ENCODE measurements at places on chromosomes 7 and 10. TPM values are rescaled to one million over a fixed set of nuclear protein-coding genes. Genes with fewer than 3 reads are reported as not detected.

GRCh38 chr7:143391462-143392404 lies 10.6 kb downstream of the ZYX start:
- no peak for DNase-seq

GRCh38 chr10:4545062-4545461 lies 280.9 kb upstream of the AKR1E2 start:
- DNase-seq = no peak

MARVELD1 gene
- 2.5 TPM for total RNA-seq

- DNase-seq = no peak
These were observed 98.4 kb downstream of the OSBPL3 start for GRCh38 chr7:24881623-24882022.

DNA sequence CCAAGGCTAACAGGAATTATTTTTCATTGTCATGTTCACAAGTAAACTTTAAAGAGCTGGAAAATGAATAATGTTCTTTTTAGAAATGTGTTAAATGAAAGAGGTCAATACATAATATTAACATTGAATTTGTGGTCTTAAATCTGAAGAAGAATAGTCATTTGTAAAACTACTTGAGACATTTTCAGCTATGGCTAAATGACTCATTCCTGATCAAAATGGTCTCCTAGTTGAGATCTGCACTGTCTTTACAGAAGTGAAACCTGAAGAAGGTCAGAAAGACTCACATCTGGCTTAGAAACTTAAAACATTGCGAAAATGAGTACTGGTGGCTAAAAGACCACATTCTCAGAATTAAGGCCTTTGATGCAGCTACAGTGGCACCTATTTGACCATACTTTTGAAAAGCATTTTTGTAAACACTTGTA lies 5.9 kb downstream of the PIK3CG start:
- no peak for DNase-seq

- DNase-seq = no peak
These were observed 303.3 kb downstream of the GPR37 start for GRCh38 chr7:124462249-124462648.

- no peak for DNase-seq
These were observed 139.5 kb upstream of the STK17A start for GRCh38 chr7:43443381-43443780.

DNA sequence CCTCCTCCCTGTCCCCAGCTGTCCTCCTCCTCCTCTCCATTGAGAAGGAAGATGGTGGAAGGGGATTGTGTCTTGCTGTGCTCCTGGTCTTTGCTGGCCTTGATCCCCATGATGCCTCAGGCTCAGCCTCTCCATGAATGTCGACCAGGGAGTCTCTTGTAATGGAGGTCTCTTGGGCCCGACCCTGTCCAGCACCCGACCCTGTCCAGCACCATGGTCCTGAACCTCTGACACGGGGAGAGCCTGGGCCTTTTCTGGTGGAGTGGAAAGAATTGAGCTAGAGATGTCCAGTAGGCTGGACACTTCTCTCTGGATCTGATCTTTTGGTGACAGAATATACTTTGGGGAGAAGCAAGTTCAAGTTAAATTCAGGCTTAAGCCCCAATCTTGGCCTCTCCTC lies 42.3 kb upstream of the HMX3 start:
- DNase-seq = no peak

DNA sequence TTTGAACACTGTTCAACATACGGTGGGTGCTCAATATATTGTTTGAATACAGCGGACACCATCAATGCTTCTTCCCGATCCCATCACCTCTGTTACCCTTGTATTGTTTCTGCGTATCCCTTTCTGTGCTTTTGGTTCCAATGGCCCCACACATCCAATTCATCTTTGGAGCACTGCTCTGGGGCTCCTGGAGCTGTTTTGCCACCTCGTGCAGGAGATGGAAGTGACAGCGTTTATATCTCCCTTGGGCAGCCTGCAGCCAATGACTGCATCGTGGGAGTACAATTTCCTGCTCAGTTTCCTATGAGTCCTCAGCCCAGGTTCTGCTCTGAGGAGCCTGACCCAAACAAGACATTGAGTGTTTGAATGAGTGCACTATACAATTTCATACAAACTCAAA lies 50.2 kb upstream of the PIK3CG start:
- DNase-seq = no peak

COL13A1 gene
- not detected for total RNA-seq

NMT2 gene
- total RNA-seq = 45.5 TPM

DNA sequence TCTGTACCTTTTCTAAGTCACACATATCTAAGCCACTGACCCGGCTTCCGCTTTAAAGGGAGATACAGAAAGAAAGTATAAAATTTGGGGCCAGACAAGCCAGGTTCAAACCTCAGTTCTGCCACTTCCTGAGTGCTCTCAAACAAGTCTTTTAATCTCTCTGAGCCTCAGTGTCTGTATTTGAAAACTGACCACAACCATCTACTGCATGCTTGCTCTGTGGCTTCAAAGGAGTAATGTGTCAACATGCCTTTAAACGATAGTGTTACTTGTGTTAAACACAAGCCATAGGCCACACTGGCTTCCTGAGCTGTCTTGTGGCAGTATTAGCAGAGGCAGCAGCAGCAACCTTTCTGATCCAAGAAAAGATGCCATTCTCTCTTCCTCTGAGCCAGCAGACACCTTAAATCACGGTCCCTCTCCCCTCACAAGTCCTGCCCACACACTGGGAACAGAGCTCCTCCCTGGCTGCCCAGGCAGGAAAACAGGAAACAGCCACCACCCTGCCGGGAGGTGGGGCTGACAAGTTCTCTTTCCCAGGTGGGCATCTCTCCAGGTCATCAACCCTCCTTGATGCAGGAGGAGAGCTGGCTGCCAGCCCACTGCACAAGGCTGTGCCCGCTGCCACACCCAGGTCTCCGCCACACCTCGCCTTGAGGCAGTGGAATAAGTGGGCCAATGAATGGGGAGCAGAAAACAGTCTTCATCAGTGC lies 10.7 kb downstream of the HIP1 start:
- DNase-seq = peak; percentile 65

CHCHD3 gene
- 41.5 TPM for total RNA-seq

DNA sequence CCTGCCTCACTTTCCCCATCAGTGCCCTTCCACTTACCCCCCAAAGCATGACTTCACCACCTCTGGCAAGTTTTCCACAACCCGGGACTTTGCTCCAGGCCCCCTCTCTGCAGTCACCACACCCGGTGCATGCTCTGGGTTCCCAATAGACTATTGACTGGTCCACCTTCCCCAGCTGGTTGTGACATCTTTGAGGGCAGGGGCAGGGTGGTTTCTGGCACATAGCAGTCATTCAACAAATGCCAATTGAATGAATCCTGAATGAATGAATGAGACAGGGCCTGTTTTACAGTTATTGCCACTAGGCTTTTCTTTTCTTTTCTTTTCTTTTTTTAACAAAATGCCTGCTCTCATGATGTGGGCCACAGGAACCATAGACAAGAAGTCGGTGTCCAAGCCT lies 28.8 kb upstream of the DOCK1 start:
- no peak for DNase-seq

- no peak for DNase-seq
These were observed 248.8 kb upstream of the ZMIZ1 start for GRCh38 chr10:78820007-78820362.

SPAM1 gene
- not detected for total RNA-seq

Data from activated CD4-positive, alpha-beta memory T cell treated with anti-CD3 and anti-CD28 coated beads, Interleukin-2, amount 10 ng/mL, durations not matched to agents 7 days and 5 days (primary cell).